ENCODE measurements at places on chromosomes 5 and 9.

DNA sequence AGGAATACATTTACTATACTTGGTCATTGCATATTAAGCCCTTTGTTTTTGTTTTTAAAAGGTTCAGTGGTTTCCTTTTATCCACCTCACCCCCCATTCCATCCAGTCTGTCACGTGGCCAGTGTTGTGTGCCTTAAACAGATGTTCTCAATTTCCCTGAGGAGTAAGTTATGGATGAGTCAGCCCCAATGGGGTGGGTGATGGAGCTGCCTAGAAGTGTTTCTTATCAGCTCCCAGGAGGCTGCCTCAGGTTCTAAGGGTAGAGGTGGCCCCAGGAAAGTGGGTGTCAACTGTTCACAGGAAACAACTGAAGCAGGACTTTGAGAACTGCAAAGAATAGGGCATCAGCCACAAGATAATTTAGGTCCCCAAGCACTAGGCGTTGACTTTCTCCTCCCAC lies 41.1 kb downstream of the ACTBL2 start:
- no peak for DNase-seq

GRCh38 chr9:16515879-16516301 lies 354.6 kb downstream of the BNC2 start:
- no peak for DNase-seq

DNA sequence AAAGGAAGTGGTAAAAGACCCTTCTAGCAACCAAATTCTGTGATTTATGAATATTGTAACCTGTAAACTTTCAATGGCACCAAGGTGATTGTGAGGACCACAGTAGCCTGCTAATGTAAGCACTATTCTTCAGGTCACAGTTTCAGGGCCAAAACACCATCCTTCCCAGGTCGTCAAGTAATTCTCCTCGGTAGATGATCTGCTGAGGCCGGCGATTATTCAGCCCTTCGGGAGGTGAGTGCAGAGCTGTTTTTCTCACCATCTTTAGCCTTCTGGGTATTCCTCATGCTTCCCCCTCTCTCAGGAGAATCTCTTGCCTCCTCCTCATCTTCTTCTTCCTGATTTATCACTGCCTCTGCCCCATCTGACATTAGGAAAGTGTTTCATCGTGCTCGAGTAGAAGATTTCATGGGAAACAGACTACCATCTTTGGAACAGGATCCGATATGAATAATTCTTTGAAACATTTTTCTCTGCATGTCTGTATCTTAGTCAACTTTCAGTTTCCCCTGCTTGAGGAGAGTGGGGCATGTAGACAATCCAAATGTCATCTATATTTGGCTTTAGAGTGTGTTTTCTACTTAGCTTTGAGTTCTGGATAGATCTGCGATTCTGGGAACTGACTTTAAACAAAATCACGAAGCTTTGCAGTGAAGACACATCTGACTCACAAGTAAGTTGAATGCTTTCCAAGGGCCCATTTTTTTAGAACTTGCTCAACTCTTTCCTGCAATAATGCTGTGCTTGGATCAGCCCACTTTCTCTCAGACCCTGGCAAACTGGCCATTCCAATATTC lies 173.9 kb downstream of the AOPEP start:
- DNase-seq = no peak

- no peak for DNase-seq
Measured at GRCh38 chr9:111037708-111038330, 451 bp downstream of the LPAR1 start.

- DNase-seq = no peak
Measured at GRCh38 chr5:53893626-53894025, 333.2 kb downstream of the NDUFS4 start.

GRCh38 chr5:131983244-131983771 lies 28.1 kb downstream of the ACSL6 start:
- DNase-seq = no peak

DNA sequence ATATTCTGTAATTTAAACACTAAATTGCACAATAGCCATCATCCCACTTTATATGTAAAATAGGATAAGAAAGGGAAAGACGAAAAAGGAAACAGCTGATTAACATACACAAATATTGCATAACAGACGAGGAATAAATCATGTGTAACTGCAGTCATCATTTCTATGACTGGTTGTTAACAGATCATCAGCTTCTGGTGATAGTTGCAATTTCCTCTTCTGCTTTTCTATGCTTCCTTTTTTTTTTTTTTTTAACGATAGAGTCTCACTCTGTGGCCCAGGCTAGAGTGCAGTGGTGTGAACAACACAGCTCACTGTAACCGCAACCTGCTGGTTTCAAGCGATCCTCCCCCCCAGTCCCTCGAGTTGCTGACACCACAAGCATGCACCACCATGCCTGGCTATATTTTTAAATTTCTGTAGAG lies 22.5 kb upstream of the JAKMIP2 start:
- no peak for DNase-seq

DNA sequence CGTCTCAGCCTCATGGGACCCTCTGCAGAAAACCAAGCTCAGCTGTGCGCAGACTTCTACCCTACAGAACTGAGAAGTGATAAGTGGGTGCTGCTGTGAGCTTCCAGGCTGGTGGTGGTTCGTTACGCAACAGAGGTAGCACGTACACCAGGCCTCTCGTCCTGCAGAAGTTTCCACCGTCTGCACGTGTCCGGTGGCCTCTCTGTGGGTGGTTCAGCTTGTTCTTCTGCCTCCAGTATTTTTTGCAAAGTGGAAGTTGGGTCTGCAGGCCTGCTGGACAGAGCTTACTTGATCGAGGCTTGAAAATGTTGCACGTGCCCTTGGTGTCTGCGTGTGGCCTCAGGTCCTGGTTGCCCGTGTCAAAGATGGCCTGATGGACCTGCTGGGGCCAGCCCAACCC lies 27.5 kb downstream of the KCNT1 start:
- no peak for DNase-seq
